ENCODE measurements at places on chromosomes 13 and 19. TPM values are rescaled to one million over a fixed set of nuclear protein-coding genes. Genes with fewer than 3 reads are reported as not detected.

Gene ZNF738
- 7.5 TPM for total RNA-seq

Gene ZNF548
- total RNA-seq: 16.3 TPM

Gene TTC9B
- not detected for total RNA-seq

Gene PGLYRP2
- not detected for total RNA-seq

Gene PLIN5
- 0.33 TPM for total RNA-seq

Gene OR4F17
- total RNA-seq: not detected

Gene ZNF793
- 0.86 TPM for total RNA-seq

Gene GJB6
- not detected for total RNA-seq

Gene KLK10
- not detected for total RNA-seq

Gene CYP4F8
- not detected for total RNA-seq

Gene SAE1
- total RNA-seq: 153 TPM

Gene METTL21C
- total RNA-seq: not detected

Gene ATXN8OS
- total RNA-seq: not detected

Gene ZNF492
- total RNA-seq: under 0.01 TPM

Gene ADGRE3
- not detected for total RNA-seq

Gene ZNF429
- 3.3 TPM for total RNA-seq

Gene ANGPTL4
- total RNA-seq: 11.7 TPM

Gene IZUMO4
- 2.0 TPM for total RNA-seq

Gene ZNF547
- 2.9 TPM for total RNA-seq

Gene FFAR1
- not detected for total RNA-seq

Gene FFAR3
- not detected for total RNA-seq

Gene NUFIP1
- 3.0 TPM for total RNA-seq

Gene SPACA7
- not detected for total RNA-seq

Gene DHDH
- total RNA-seq: not detected
